BE2C (cell line): ENCODE measurements at places on chromosomes 3 and 15.

- DNase-seq: no peak
Observed at GRCh38 chr3:155189478-155189877, 104.0 kb downstream of the STRIT1 start.

- DNase-seq: no peak
Observed at GRCh38 chr15:31504462-31504839, 177.8 kb downstream of the KLF13 start.

DNA sequence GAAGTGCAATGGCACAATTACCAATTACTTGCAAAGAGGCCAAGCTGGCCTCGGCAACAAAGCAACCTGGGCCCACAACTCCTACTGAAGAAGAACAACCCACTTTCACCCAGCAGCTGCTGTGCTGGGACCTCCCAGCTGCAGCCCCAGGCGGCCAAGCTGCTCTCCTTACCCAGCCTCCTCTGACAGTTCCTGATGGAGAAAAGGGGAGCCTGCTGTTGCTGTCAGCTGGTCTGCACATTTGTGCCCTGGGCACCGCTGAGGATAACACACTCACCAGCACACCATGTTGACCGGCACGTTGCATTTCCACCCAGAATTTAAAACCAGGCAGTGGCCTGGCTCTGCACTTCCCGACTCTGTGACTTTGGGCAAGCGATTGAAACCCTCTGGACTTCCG is 33.6 kb downstream of the SSUH2 start:
- no peak for DNase-seq

- no peak for DNase-seq
Observed at GRCh38 chr3:135896613-135897012, 68.9 kb upstream of the PPP2R3A start.

DNA sequence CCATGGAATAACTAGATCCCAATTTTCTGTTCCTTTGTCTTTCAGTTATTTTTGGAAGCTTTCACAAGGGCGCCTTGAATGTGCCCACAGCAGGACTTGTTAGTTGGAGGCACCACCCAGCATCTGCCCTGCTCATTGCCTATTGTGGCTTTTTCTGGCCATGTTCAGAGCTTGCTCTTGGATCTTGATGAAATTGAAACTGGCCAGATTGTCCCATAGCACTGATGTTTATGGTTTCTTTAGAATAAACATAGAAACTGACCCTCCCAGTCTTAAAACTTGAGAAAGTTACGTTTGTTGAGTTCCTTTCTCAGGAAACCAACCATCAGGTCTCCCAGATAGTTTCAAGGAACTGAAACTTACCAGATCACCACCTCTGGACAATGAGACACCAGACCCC is 474.7 kb downstream of the IL5RA start:
- no peak for DNase-seq

DNA sequence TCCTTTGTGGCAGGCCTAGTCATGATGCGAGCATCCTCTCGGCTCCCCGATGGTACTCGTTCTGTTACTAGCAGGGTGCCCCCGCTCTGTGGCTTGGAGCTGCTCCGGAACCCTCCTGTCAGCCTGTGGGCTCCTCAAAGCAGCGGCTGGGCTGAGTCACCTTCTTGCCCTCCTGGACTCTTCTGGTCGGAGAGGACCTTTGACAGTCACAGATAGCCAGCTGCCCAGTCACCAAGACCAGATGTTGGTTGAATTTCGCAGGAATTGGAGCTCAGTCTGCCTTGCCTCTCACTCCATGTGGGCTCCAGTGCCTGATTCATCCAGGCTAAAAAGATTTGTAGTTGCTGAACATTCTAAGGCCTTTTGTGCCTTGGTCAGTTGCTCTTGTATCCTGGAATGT is 94.5 kb downstream of the CHCHD6 start:
- no peak for DNase-seq

GRCh38 chr3:140863580-140864009 is 78.0 kb upstream of the SLC25A36 start:
- DNase-seq: peak; percentile 68

GRCh38 chr3:165642761-165643420 is 194.3 kb downstream of the BCHE start:
- peak; percentile 57 for DNase-seq

- no peak for DNase-seq
Observed at GRCh38 chr3:38644016-38644661, 5.3 kb downstream of the SCN5A start.

DNA sequence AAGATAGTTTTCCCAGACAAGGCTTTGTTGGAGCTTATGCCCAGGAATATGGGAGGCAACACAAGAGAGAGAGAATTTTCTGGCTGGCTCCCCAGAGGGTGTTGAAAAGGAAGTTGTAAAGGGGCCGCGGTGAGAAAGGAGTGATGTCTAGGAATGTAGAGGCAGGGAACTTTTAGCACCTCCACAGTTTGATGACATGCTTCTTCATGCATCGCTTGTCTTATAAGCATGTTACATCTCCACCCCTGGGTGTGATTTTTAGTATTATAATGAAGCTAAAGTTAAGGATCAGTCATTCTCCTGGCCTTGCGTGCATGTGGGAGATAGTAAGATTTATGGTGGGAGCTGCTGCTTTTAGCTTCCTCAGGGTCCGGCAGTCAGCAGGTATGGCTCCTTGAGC is 32.8 kb upstream of the TF start:
- no peak for DNase-seq

DNA sequence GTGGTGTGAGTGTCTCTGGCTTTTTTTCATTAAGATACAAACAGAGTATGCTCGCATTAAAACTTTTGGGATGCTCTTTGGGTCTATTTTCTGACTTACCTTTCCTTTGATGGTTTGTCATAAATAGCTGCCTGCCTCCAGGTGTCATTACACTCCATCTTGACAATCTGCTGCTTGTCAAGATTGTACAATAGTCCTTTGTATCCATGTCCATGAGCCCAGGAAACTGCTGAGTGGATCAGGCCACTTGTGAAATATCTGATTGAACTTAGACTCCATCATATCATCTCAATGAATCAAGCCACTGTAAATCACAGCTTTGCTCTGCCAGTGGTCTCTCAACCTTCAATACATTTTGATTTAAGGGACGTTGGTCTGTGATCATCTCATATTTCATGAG is 135.2 kb downstream of the ECT2 start:
- DNase-seq: no peak
